ENCODE measurements at places on chromosomes 11 and 22. TPM values are rescaled to one million over a fixed set of nuclear protein-coding genes. Genes with fewer than 3 reads are reported as not detected.

DNA sequence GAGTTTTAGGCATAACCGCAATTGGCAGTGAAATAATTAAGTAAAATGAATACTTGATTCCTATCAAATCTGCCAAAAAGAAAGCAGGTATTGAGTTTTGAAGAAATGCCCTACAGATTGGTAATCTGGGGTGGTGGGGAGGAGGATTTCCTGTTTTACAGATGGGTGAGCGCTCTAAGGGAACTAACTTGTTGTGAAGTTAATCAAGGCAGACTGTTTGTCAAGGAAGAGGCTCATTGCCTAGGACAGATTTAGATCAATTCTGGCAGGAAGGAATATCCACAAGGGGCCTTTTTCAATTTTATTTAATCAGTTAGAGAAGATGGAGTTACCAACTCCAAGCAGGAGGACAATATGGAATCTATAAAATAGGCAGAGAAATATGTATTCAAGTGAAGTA lies 271.5 kb upstream of the CCDC90B start:
- no peak for DNase-seq

GRCh38 chr22:32206774-32207758 lies 2.2 kb upstream of the RFPL2 start:
- no peak for DNase-seq

DNA sequence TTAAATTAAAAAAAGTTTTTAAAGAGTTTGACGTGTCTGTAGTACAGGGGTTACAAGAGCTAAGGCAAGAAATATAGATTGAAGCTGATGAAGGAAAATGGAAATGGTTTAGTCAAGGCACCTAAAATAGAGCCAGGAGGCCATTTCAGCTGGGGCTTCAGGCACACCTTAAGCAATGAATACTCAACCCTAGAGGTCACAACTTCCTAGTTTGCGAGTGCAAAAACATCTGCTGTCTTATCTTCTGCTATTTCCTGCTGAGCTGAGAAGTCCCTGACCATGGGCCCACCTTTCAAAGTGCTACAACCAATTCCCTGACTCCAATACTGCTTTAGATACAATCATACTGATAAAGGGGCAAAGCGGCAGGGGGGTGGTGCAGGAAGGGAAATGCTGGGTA lies 87.4 kb downstream of the DLG2 start:
- DNase-seq: no peak

GRCh38 chr11:6482441-6482840 lies 1.1 kb downstream of the TIMM10B start:
- no peak for DNase-seq

DNA sequence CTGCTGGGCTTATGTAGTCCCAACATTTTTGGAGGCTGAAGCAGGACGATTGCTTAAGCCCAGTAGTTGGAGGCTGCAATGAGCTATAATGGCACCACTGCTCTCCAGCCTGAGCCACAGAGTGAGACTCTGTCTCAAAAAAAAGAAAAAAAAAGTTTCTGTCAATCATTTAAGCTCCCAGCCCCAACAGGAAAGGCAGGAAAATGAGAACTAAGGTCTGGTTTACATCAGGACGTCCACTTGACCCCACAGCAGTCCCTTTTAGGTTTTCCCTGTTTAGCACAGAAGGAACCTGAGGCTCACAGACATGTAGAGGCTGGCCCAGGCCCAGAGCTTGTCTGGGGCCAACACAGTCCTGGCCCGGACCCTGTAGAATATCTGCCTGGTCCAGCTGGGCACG lies 9.2 kb upstream of the TTLL1 start:
- DNase-seq: no peak

DNA sequence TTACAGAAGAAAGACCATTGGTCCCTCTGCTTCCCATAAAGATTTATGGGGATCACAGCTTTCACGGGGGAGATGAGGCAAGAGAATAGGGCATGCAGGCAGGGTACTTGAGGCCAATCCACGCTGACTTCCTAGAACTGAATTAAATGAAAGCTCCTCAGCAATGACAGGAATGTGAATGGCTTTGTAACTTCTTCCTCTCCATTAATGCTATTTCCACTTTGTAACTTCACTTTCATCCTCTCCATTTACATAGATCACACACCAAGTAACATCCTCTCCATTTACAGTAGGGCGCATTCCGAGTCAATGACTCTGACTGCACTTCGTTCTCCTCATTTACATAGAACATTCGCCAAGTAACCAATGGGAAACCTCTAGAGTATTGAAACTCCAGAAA lies 89.8 kb downstream of the PIWIL4 start:
- no peak for DNase-seq

- DNase-seq: no peak
Measured at GRCh38 chr22:19687561-19688300, 26.6 kb upstream of the SEPTIN5 start.

- DNase-seq: peak; percentile 22
Measured at GRCh38 chr11:113001709-113002108, 40.5 kb downstream of the NCAM1 start.

GRCh38 chr11:11996321-11997048 lies 11.9 kb downstream of the DKK3 start:
- DNase-seq: no peak

GRCh38 chr11:62832336-62833234 lies at the start of gene TEX54:
Gene TEX54, minus strand, starts transcription at chr11:62832841.
- peak; percentile 47 for DNase-seq

- no peak for DNase-seq
Measured at GRCh38 chr22:36644333-36644757, 59.2 kb downstream of the CACNG2 start.

- DNase-seq: no peak
Measured at GRCh38 chr11:119739021-119739703, 10.2 kb upstream of the NECTIN1 start.

GRCh38 chr22:31579835-31580242 lies 82.2 kb downstream of the PISD start:
- no peak for DNase-seq

- no peak for DNase-seq
Measured at GRCh38 chr11:40797981-40798380, 661.5 kb downstream of the LRRC4C start.

DNA sequence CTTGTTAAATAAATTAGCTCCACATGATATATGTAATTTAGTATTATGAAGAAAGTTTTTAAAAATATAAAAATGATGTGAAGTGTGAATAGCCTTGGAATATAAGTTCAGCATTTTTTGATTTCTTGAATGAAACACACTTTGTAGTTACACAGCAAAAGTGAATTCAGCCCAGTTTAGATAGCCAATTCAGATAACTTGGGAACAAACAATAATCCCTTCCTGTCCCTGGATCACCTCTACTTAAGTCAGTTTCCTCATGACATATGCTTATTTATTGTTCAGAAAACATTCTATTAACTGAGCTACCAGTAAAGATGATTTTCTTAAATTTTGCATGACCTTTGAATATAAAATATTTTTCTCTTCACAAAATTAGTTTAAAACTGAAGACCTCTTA lies 107.4 kb downstream of the PGR start:
- no peak for DNase-seq

MYH9 gene
- total RNA-seq: 452 TPM

CPT1A gene
- total RNA-seq: 33.3 TPM

ZNF202 gene
- total RNA-seq: 20.8 TPM

ANO9 gene
- 0.77 TPM for total RNA-seq

EFCAB6 gene
- total RNA-seq: 7.5 TPM
